Suprapubic skin (tissue), 4 donors: ENCODE measurements at places on chromosomes 12 and 14. TPM values are rescaled to one million over a fixed set of nuclear protein-coding genes. Genes with fewer than 3 reads are reported as not detected.
A peak's percentile ranks its signal among the peaks of the same experiment; 100 is the strongest.

DNA sequence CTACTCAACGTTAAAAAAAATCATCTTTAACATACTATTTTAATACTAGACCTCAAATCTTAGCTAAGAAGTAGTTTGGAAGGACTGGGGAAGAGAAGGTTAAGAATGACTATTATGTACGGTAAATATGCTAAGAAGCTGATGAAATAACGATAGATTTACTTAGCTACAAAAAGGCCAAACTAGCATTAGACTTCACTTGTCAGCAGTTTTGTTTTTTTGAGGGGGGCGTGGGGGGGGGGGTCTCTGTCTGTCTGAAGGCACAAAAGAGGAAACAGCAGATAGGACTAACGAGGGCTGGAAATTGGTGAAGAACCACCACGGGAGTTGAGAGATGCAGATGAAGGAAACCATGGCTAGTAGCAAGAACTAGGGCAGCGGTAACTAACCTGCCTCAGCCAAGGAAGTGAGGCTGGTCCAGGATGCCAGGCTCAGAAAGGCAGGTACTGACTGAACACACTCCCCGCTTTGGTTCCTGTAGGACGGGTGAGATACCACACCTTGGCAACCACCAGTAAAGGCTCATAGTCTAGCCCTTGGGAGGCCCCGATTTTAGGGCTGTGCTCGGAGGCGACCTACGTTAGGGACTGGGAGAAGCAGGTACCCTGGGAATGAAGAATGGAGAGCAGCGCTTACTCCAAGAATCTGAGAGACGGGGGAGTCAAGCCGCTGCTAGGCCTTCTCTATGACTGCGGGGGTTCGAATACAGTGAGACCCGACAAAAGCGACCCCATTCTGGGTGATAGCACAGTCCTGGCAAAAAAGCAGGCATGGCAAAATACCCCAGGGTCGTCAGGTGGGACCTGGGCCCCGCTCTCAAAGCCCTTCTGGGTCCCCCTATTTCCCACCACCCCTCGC is 675 bp downstream of the NEDD8 start:
- DNase-seq: no peak
- H3K4me1 ChIP-seq: peaks cover 39% of the 10 kb centered on the region
- no peaks in the 10 kb centered on the region for H3K27me3 ChIP-seq
- peak overlapping the region; percentile 79 for H3K4me3 ChIP-seq
- H3K27ac ChIP-seq: peak overlapping the region; percentile 87

DNA sequence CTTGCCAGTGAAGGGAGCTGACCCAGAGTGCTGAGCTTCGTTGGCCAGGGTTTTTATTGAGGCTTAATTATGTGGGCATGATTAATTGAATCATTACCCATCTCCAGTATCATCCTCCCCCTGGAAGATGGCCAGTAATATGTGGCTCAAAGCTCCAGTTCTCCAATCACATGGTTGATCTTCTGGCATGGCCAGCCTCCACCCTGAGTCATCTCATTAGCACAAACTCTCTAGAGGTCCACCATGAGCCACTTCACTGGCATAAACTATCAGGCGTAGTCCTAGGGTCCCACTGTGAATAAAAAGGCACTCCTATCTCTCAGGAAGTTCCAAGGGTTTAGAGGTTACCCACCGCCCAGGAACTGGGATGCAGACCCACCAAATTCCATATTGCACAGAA is 135.0 kb downstream of the ANO6 start:
- H3K36me3 ChIP-seq: peaks cover 46% of the 10 kb centered on the region
- no peaks in the 10 kb centered on the region for H3K4me1 ChIP-seq
- DNase-seq: no peak
- H3K27ac ChIP-seq: no peak overlapping the region
- H3K27me3 ChIP-seq: no peaks in the 10 kb centered on the region

- no peak overlapping the region for H3K27ac ChIP-seq
- H3K4me1 ChIP-seq: peaks cover 40% of the 10 kb centered on the region
- no peak overlapping the region for H3K4me3 ChIP-seq
- H3K27me3 ChIP-seq: no peaks in the 10 kb centered on the region
- no peaks in the 10 kb centered on the region for H3K36me3 ChIP-seq
- DNase-seq: no peak
Measured at GRCh38 chr14:68230950-68231717, 411.6 kb downstream of the RAD51B start.

DNA sequence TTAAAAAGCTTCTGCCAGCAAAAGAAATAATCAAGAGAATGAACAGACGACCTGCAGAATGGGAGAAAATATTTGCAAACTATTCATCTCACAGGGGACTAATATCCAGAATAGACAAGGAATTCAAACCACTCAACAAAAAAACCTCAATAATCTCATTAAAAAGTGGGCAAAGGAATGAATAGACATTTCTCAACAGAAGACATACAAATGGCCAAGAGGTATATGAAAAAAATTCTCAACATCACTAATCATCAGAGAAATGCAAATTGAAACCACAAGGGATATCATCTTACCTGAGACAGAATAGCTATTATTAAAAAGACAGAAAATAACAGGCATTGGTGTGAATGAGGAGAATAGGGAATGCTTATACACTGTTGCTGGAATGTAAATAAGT is 270.0 kb downstream of the DACT1 start:
- no peaks in the 10 kb centered on the region for H3K27me3 ChIP-seq
- no peaks in the 10 kb centered on the region for H3K4me1 ChIP-seq
- H3K36me3 ChIP-seq: no peaks in the 10 kb centered on the region
- DNase-seq: no peak
- no peak overlapping the region for H3K27ac ChIP-seq

DNA sequence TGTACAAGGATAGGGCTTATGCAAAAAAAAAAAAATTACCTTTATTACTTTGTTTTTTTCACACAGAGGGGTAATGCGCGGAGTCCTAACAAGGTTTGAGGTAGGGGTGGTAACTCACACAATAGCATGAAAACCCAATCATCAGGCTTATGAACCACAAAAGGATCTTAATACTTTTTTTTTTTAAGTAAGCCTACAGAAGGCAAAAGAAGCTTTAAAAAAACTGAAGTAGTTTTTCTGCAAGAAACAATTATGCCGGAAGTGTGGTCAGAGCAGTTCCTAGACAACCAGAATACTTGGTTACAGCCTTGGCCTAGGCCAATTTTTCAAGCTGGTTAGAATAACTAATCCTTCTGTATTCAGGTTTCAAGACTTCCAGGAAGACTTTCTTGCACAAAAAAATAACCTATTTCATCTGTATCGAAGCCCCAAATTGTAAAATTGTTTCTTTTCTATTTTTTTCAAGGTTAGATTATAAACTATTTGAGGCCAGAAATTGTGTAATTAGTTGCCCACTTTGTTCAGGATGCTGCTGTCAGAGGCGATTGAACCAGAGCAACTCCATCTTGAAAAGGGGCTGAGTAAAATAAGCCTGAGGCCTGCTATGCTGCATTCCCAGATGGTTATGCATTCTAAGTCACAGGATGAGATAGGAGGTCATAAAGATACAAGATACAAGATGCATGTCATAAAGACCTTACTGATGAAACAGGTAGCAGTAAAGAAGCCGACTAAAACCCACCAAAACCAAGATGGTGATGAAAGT is 1.8 kb upstream of the GNS start:
- H3K27me3 ChIP-seq: no peaks in the 10 kb centered on the region
- no peak overlapping the region for H3K27ac ChIP-seq
- no peak overlapping the region for H3K4me3 ChIP-seq

DNA sequence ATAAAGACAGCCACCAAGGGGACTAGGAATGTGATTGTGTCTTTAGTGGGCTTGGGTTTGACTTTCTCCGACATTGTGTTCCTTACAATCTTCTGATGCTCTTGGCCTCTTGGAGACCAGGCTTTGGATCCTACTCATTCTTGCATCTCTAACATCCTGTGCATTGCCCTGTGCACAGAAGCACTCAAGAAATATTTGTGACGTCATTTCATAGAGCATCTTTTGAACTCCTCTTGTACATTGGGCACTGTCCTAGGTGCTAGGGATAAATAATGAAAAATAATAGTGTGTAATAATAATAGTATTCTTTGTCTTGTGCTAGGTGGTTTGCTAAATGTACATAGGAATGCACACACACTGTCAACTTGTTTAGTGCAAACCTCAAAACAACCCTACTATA is 108.8 kb upstream of the LHX5 start:
- H3K4me1 ChIP-seq: no peaks in the 10 kb centered on the region
- no peak overlapping the region for H3K27ac ChIP-seq

GRCh38 chr14:31206536-31207286 is 882 bp downstream of the HECTD1 start:
- H3K4me1 ChIP-seq: peaks cover 32% of the 10 kb centered on the region
- H3K27ac ChIP-seq: peak overlapping the region; percentile 100
- peaks cover 13% of the 10 kb centered on the region for H3K36me3 ChIP-seq

DNA sequence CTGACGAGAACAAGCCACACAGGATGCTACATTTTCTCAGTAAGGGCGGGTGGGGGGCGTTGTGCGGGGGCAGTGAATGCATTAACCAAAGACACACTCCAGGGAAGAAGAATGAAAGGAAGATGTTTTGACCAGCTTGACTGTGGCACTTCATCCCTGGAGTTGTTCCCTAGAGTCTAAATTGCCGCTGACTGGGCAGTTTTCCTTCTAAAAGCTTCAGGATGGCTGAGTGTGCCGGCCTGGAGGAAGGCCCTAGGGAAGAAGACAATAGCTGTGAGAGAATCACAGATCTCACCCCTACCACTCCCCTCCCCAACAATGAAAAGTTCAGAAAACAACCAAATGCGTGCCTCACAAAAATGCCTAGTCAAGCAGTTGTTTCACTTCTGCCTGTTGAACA is 67.2 kb downstream of the NKX2-1 start:
- no peak for DNase-seq
- no peaks in the 10 kb centered on the region for H3K27me3 ChIP-seq
- no peaks in the 10 kb centered on the region for H3K36me3 ChIP-seq
- H3K4me1 ChIP-seq: no peaks in the 10 kb centered on the region

DNA sequence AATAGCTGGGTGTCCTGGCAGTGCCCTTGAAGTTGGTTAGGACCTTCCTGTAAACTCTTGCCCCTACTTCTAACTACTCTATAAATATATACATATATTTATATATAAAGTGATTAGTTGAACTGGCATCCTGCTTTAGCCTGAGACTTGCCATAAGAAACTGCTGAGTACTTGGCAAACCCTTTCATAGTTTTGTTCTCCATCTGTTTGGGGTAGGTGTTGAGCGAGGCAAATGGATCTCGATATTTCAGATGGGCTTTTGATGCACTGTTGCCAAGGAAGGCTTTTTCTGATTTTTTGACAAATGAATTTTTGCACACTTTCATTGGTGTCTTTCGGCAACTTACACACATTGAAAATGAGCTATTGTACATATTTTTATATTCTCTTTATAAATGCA is 10.4 kb downstream of the CALM1 start:
- no peak overlapping the region for H3K27ac ChIP-seq
- no peaks in the 10 kb centered on the region for H3K4me1 ChIP-seq
- H3K36me3 ChIP-seq: peaks cover 46% of the 10 kb centered on the region
- H3K4me3 ChIP-seq: no peak overlapping the region

DNA sequence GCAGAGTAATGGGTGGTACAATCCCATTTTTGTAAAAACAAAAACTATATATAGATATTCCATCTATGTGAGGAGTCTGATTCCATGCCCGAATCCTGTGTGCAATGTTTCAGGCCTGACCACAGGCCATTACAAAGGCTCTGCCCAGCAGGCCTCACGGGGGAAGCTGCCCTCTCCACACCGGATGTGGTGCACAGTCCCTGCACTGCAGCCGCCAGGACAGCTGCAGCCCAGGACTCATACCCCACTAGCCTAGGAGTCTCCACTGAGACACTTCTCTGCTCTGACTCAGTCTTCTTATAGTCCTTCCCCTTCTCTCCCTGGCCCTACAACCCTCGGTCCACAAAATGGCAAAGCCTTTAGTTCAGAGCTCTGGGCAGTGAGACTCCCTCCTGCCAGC is 190.4 kb downstream of the PPM1H start:
- no peak overlapping the region for H3K27ac ChIP-seq
- no peaks in the 10 kb centered on the region for H3K4me1 ChIP-seq
- no peaks in the 10 kb centered on the region for H3K36me3 ChIP-seq

- no peaks in the 10 kb centered on the region for H3K4me1 ChIP-seq
- DNase-seq: no peak
- no peak overlapping the region for H3K27ac ChIP-seq
Measured at GRCh38 chr12:107364875-107365518, 271.6 kb upstream of the CRY1 start.

GRCh38 chr12:118288174-118288573 is 84.5 kb downstream of the TAOK3 start:
- no peak for DNase-seq
- no peaks in the 10 kb centered on the region for H3K4me1 ChIP-seq

- H3K27me3 ChIP-seq: no peaks in the 10 kb centered on the region
- no peak overlapping the region for H3K27ac ChIP-seq
- DNase-seq: no peak
- H3K4me1 ChIP-seq: no peaks in the 10 kb centered on the region
- H3K36me3 ChIP-seq: no peaks in the 10 kb centered on the region
Measured at GRCh38 chr12:81668475-81668874, 90.7 kb downstream of the PPFIA2 start.

The DIO2 gene
- total RNA-seq: 20.7 TPM

The TAS2R50 gene
- 4.8 TPM for total RNA-seq

The CELA1 gene
- total RNA-seq: not detected

The C12orf50 gene
- total RNA-seq: not detected

The CD4 gene
- total RNA-seq: 5.4 TPM

The GPR137C gene
- not detected for total RNA-seq

The PDZRN4 gene
- total RNA-seq: 0.42 TPM

The KLHL33 gene
- not detected for total RNA-seq

The PLD4 gene
- 0.16 TPM for total RNA-seq

The CISTR gene
- total RNA-seq: not detected

The ABHD12B gene
- 9.1 TPM for total RNA-seq

The PGF gene
- 10.5 TPM for total RNA-seq

The GPR65 gene
- 0.38 TPM for total RNA-seq

The TM7SF3 gene
- total RNA-seq: 67.2 TPM

The ATG2B gene
- total RNA-seq: 44.8 TPM

The KCNK10 gene
- 0.08 TPM for total RNA-seq

The NID2 gene
- 4.3 TPM for total RNA-seq

The CCDC38 gene
- not detected for total RNA-seq

The KRT78 gene
- 82.9 TPM for total RNA-seq
